NCI-H1694 treated with DMSO at 0.1 percent for 48 hours (cell line): ENCODE measurements at places on chromosomes 13 and 19.
A peak's percentile ranks its signal among the peaks of the same experiment; 100 is the strongest.

- DNase-seq = no peak
Measured at GRCh38 chr13:22980936-22981335, 199.8 kb upstream of the SGCG start.

DNA sequence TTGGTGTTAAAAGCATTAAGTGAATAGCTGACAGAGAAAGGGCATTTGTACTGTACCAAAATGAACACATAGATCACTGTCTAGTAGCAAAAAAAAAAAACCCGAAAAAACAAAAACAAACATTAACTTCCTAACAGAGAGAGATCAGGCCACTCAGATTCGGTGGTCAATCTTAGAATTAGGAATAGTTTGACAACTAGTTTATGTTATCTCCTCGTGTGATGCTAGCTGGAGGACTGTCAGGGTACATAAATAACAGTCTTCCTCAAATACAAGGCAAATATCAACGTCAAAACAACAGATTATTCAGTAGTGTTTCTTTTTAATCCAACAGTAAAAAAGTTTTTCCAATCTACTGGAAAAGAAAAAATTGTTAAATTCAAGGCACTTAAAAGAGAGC lies 1.7 kb downstream of the ZMYM5 start:
- DNase-seq = no peak

GRCh38 chr19:37484406-37485168 lies 15.4 kb downstream of the ZNF570 start:
- DNase-seq = no peak

DNA sequence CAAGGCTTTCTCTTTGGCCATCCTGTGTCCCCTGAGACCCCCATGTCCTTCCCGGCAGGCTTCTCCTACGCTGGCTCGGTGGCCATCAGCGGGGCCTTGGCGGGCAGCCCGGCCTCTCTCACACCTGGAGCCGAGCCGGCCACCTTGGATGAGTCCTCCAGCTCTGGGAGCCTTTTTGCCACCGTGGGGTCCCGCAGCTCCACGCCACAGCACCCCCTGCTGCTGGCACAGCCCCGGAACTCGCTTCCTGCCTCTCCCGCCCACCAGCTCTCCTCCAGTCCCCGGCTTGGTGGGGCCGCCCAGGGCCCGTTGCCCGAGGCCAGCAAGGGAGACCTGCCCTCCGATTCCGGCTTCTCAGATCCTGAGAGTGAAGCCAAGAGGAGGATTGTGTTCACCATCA lies 14.2 kb downstream of the PLEKHJ1 start:
- DNase-seq = no peak

- no peak for DNase-seq
Measured at GRCh38 chr19:58183817-58184215, 955 bp downstream of the ZNF274 start.

GRCh38 chr19:18480006-18480691 lies 41.7 kb downstream of the ELL start:
- DNase-seq = peak; percentile 63

- no peak for DNase-seq
Measured at GRCh38 chr19:35901854-35902661, at the start of gene HCST. Gene HCST, plus strand, starts transcription at chr19:35902529. Its CDS starts 65 bp downstream, at chr19:35902594.

DNA sequence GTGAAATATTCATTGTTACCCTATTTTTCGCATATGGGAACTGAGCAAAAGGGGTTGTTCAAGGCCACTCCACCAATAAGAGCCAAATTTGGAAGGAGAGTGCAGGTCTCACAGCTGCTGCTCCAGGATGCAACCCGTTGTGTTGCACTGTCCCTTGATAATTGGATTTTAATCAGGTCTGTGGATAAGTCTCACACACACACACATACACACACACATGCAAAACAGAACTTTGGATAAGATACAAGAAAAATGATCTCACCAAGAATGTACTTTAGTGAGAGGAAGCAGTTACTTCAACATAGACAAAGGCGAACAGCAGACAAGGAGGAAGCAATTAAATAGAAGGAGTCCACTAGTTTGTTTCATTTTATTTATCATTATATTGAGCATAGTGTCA lies 127.3 kb upstream of the EDNRB start:
- no peak for DNase-seq

- no peak for DNase-seq
Measured at GRCh38 chr19:1235625-1236538, 1.9 kb downstream of the CBARP start.

DNA sequence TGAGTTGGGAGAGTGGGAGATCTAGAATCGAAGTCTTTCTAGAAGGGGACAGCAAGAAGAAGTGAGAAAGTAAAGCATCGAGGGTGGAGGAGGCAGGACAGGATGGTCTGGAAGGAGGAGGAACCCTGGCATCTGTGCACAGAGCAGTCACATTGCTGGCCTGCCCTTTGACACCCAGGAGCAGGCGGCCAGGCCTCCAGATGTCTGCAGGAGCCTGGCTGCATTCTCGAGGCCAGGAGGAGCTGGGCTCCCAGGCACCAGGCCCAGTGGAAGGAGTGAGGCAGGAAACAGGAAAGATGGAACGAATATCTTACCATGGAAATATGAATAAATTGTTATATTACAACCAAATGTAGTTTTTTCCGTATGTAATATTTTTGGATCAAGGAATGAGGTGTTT lies 27.7 kb upstream of the ARGLU1 start:
- DNase-seq = no peak

- DNase-seq = no peak
Measured at GRCh38 chr13:32051156-32051555, 19.6 kb downstream of the FRY start.
